ENCODE measurements at places on chromosomes 3 and 15. TPM values are rescaled to one million over a fixed set of nuclear protein-coding genes. Genes with fewer than 3 reads are reported as not detected.

The SLC12A8 gene
- 1.7 TPM for total RNA-seq

The RHOV gene
- total RNA-seq = 7.3 TPM

The CD96 gene
- not detected for total RNA-seq

The ACVR2B gene
- total RNA-seq = 2.2 TPM

The MUC4 gene
- 0.07 TPM for total RNA-seq

The CCDC54 gene
- not detected for total RNA-seq

The GAP43 gene
- total RNA-seq = 0.09 TPM

The FBXO45 gene
- 8.2 TPM for total RNA-seq

The EPHA3 gene
- total RNA-seq = not detected

The ITIH1 gene
- total RNA-seq = not detected

The NTRK3 gene
- 25.4 TPM for total RNA-seq

The NEK4 gene
- 10.7 TPM for total RNA-seq

The NR2E3 gene
- total RNA-seq = not detected

The SPCS1 gene
- total RNA-seq = 168 TPM

The WWTR1 gene
- total RNA-seq = 126 TPM

The IQCF5 gene
- total RNA-seq = not detected

The OR5K2 gene
- total RNA-seq = not detected

The ADCY5 gene
- 0.57 TPM for total RNA-seq

The ACTRT3 gene
- 2.4 TPM for total RNA-seq

The VEPH1 gene
- 0.31 TPM for total RNA-seq

The COL8A1 gene
- not detected for total RNA-seq

The SCN11A gene
- total RNA-seq = 0.02 TPM

The CCDC80 gene
- total RNA-seq = 41.8 TPM

The EIF4E3 gene
- 3.1 TPM for total RNA-seq

The LEKR1 gene
- total RNA-seq = 0.79 TPM

The GPR171 gene
- not detected for total RNA-seq

The PLCB2 gene
- 0.72 TPM for total RNA-seq

The AP4E1 gene
- 8.9 TPM for total RNA-seq

The LTK gene
- 0.13 TPM for total RNA-seq

The KLHL24 gene
- 8.3 TPM for total RNA-seq

The BTLA gene
- total RNA-seq = not detected

The CASR gene
- not detected for total RNA-seq

The GPR62 gene
- total RNA-seq = not detected

Measured in A549 treated with GW870086 at 1 μM for 4 hours (cell line).